T follicular helper cell (primary cell): ENCODE measurements at places on chromosomes 16 and 17.

GRCh38 chr17:4919511-4920047 is 12.5 kb upstream of the GP1BA start:
- no peak for DNase-seq

- DNase-seq, result no peak
Measured at GRCh38 chr17:1000597-1001461, 3.9 kb downstream of the TIMM22 start.

DNA sequence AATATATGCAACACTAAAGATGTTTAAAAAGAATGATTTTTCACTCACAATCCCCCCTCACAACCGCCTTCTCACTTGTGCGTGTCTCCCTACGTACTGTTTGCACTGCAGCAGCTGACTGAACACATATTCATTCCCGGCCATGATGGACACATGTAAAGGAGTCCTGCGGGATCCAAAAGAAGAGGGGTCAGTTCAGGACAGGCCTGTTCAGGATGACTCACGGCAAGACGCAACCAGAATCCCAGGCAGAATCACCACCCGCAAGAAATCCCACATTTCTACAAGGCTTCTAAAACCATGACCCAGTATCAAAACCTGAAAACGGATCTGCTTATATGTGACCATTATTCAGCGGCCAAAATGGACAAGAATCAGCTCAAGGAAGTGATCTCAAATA is 52.3 kb downstream of the CYB5D2 start:
- no peak for DNase-seq

- no peak for DNase-seq
Measured at GRCh38 chr16:29156511-29156910, 171.7 kb downstream of the LAT start.

GRCh38 chr17:59754552-59754951 is 47.1 kb downstream of the VMP1 start:
- DNase-seq, result no peak

GRCh38 chr16:76835339-76835738 is 355.7 kb upstream of the MON1B start:
- no peak for DNase-seq

DNA sequence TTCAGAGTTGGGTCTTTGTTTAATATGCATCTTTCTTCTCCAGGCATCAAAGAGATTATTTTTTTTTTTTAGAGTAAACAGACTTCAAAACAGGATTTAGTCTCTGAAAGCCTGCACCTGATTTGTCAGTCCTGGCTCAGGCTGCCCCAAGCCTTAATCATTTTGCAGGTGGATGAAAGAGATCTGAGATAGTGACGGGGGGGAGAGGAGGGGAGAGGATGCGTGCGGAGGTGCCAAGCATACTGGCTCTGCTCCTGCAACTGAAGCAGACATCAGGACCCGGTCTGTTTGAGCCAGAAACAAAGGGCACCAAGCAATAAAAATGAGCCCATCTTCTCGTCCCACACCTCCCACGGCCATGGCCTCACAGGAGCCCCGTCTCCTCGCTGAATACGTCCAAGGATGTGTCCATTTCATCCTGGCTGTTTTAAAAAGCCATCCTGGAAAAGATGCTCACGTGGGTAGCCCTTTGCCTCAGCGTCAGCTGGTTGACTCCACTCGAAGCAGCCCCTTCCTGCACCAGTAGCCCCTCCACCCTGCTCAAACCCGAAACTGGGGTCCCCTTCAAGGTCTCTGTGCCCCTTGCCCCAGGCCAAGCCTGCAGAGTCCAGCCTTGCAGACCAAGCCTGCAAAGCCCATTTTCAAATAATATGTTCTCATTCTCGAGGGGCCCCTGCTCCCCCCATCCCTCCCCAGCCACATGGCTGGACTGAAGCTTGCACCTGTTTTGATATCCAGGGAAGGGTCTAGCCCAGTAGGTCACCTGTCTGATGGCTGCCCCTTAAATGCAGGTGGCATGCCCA is 84.8 kb upstream of the TNRC6C start:
- DNase-seq, result no peak

DNA sequence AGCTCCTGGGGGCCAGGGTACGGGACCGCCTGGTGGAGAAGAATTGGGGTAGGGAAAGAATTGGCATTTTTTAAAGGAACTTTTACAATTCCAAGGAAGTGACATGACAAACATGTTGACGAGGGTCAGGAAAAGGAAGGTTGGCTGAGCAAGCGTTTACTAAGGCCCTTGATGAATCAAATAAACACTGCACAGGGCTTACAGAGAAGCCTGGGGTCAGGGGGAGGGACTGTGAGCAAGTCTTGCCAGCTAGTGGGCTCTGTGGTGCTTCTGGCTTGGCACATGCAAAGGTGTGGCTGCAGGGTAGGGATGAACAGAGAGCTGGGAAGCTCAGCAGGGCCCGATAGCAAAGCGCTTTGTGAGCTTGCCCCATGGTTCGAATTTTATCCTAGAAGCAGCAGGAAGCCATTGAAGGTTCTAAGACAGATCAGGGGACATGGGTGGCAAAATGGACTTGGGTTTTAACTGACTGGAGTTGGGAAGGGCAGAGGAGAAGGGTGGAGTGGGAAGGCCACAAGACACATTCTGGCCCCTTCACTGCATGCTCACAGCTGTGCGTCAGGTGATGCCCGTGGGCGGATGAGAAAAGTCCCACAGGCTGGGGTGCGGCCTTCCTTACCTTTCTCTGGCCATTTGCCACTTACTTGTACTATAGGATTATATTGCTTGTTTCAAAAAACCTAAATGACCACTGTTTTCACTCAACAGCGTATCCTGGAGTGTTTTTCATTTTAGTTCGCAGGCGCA is 117.8 kb downstream of the SOCS1 start:
- no peak for DNase-seq

DNA sequence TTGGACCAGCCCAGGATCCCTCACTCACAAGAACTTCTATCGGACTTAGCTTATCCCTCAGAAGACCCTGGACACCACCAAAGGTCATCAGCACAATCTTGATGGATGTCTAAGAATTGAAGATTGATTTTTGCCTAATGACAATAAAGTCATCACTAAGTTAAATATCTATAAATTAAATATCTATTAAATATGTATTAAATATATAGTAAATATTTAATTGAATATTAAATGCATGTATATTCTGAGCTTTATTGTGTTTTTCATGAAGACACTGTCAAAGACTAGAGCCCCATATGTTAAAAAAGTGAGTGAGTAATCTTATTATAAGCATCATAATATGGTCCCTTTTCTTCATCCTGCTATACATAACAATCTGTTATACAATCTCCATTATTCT is 751.1 kb downstream of the KCNJ2 start:
- DNase-seq, result no peak

DNA sequence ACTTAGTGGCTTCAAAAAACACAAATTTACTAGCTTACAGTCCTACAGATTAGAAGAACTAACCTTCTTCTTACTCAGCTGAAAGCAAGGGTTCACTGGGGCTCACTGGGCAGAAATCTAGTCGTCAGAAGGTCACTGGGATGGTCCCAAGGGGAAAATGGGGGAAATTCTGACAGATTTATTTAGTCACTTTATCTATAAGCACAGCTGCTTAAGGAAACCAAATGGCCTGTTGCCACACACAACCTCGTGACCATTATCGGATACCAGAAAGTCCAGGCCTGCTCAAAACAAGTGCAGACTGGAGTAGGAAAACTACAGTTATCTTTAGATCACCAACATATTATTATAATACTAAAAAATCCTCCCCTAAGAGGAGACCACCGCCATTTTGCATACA is 374.6 kb upstream of the ASIC2 start:
- no peak for DNase-seq

- DNase-seq, result no peak
Measured at GRCh38 chr16:80664786-80665185, 124.0 kb downstream of the DYNLRB2 start.

- DNase-seq, result no peak
Measured at GRCh38 chr16:53822936-53823529, 119.1 kb downstream of the FTO start.

- no peak for DNase-seq
Measured at GRCh38 chr16:74073456-74073855, 223.2 kb upstream of the PSMD7 start.

DNA sequence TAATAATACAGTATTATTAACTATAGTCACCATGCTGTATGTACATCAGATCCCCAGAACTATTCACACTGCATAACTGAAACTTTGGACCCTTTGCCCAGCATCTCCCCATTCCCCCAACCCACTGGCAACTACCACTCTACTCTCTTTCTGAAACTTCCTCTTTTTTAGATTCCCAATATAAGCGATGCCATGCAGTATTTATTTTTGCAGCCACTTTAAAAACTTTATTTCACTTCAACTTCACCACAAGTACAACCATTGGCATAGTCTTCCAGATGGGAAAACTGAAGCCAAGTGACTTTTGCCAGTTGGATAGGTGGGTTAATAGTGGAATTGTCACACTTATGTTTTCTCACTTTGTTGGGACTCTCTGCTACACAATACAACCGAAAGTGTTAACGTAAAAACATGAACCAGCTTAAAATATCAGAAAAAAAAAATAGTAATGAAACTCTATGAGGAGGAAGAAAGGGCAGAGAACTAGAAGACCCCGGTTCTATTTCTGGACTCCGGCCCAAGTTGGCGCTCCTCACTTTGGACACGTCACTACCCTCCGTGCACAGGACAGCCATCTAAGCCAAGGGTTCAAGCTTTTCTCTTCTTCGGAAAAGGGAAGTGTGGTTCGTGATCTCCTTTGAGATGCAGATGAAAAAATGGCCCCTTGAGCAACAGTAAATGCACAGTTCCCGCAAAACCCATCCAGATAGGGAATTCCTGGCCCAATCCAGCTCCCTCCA is 743 bp downstream of the SHCBP1 start:
- DNase-seq, result no peak

DNA sequence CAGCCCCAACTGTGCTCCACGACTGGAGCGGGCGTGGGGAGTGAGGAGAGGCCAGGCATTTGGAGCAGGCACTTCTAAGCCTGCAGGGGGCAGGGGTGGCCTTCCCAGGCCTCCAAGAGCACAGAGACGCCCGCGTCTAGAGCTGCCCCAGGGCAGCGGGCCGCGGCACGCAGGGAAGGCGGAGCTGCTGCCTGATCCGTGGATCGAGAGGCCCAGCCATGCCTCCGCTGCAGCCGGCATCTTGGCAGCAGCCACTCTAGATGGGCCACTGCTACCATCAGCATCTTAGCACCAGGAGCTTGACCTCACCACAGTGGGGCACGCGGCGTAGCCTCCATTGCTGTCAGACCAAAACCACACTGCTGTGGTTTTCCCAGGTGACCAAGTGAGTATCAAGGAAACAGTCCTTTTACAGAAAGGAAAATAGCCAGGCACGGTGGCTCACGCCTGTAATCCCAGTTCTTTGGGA is 20.4 kb upstream of the WDR45B start:
- DNase-seq, result peak; percentile 10

GRCh38 chr16:79218351-79218750 is 382.2 kb downstream of the MAF start:
- DNase-seq, result no peak

- no peak for DNase-seq
Measured at GRCh38 chr17:11840831-11841230, 156.4 kb downstream of the ZNF18 start.

DNA sequence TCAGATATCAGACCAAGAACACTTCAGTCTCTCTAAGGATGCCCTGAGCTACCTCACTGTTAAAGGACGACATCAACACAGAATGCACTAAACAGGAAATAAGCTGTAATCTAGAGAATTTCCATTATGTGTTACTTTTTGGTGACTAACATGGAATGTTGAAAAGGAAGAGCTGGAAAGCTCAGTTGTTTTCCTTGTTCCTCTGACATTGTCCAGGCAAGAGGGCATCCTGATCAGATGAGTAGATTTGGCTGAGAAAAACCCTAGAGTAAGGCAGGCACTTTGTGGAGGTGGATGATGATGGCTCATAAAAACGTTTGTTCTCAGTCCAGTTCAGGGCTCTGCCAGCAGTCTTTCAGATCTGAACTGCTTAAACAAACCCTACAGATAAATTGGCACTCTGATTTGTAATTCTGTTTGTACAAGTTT is 34.0 kb downstream of the DGKE start:
- DNase-seq, result no peak

DNA sequence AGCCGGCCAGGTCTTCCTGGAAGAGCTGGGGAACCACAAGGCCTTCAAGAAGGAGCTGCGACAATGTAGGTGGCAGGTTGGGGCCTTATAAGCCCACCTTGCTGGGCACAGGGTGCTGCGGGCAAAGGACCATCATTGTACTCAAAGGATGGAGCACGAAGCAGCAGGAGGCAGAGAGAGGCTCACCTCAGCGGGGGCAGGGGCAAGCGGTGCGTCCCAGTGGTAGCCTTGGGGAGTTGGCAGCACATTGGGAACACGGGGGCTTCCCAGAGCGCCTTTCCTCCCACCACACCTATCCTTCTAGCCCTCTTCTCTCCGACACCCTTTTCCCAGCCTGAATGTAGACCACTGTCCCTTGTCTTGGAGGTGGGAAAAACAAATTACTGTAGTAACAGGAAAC is 2.1 kb downstream of the CNP start:
- no peak for DNase-seq

GRCh38 chr17:82865274-82865673 is 25.5 kb upstream of the ZNF750 start:
- DNase-seq, result no peak

GRCh38 chr17:40122999-40123810 is 1.4 kb downstream of the MSL1 start:
- no peak for DNase-seq

GRCh38 chr16:2482708-2483534 is 8.0 kb downstream of the TBC1D24 start:
- DNase-seq, result no peak

GRCh38 chr16:88308441-88309173 is 74.2 kb upstream of the ZNF469 start:
- DNase-seq, result no peak

DNA sequence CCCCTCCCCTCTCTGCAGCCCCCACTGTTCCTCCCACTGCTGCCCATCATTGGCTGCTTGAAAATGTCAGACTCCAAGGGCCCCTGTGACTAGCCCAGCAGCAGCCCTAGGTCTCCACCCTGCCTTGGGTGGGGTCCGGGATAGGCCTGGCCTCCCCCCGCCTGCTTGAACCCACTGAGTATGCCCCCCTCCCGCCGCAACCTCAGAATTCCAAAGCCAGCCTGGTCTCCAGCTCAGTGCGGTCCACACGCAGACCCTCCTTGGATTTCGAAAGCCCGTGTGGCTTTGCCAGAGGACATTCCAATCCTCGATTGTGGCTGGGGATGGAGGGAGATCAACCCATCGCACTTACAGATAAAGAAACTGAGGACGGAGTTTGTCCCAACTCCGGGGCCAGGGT is 6.4 kb downstream of the DPEP1 start:
- no peak for DNase-seq

DNA sequence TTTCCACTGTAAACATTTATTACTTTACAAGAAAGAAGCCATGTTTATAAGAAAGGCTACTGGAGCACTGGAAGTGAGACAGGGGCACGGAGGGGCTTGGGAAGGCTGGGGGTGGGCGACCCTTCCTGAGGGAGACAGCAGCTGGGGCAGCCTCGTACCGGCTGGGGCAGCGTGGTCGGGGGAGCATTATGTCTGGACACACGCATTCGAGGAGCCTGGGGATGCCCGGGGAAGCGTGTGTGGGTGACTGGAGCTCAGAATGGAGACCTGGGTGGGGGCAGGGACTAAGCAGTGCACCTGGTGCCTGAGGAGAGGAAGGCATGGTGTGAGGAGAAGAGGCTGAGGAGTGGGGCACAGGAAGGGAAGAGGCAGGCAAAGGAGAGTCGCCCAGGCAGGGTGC is 64.5 kb downstream of the SRCIN1 start:
- DNase-seq, result no peak
